ENCODE measurements at places on chromosomes 13 and 19.

DNA sequence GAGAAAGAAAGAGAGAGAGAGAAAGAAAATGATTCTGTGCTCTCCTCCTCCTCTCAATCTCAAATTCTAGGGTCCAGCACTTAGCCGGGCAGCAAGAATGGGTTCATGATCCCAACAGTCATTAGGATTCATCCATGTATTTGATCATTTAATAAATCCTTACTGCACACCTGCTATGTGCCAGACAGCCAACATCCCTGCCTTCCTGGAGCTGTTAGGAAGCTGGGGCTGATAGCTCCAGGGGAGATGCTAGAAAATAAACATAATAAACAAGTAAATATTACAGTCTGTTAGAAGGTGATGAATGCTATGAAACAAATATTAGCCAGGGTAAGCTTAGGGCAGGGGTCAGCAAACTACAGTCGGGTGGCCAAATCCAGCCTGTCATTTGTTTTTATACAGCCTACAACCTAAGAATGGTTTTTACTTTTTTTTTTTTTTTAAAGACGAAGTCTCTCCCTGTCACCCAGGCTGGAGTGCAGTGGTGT is 9.9 kb upstream of the ACP7 start:
- no peak for DNase-seq

DNA sequence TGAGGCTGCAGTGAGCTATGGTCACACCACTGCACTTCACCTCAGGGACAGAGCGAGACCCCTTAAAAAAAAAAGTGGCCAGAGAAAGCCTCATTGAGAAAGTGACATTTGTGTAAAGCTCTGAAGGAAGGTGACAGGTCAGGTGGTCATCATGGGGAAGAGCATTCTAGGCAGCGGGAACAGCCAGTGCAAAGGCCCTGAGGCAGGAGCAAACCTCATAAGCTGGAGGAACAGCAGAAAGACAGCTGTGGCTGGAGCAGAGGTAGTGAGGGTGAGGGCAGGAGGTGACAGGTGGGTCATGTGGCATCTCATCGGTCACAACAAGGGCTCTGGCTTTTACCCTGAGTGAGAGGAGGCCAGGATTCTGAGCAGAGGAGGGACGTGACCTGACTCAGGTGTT is 64.4 kb downstream of the RYR1 start:
- DNase-seq: no peak

DNA sequence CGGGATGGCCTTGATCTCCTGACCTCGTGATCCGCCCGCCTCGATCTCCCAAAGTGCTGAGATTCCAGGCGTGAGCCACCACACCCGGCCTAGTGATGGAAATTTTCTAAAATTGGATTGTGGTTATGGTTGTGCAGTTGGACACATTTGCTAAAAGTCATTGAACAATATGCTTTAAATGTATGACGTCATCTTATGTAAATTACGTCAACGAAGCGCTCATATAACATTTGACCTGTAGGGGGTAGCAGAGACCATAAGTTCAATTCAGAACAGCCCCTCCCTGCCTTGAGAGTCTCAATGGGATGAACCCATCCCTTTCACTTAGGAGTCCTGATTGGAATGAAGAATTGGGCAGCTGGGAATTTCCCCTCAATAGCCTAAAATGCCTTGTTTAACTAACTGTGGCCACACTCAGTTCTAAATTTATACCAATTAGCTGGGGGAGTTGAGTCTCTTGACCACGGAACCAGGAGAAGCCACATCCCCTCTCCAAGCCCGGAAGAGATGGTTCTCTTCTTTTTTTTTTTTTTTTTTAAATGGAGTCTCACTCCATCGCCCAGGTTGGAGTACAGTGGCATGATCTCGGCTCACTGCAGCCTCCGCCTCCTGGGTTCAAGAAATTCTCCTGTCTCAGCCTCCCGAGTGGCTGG is 15.2 kb upstream of the TLE6 start:
- DNase-seq: peak; percentile 95

DNA sequence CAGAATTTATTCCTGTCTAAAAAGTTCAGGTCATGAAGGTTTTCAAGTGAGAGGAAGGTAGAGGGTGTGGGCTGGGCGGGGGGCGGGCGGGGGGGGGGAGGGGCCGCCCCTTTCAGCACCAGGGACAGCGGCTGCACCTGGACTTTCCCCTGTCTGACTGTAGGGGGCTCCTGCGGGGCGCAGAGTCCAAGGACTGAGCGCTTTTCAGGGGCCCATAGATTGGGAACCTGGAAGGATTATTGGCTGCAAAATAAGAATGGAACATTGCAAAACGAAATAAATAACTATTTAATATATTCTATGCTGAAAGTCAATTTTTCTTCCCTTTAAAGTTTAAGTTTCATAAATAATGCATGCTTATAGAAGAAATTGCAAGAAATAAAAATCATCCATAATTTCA is 8.9 kb upstream of the CYP4F3 start:
- DNase-seq: no peak

DNA sequence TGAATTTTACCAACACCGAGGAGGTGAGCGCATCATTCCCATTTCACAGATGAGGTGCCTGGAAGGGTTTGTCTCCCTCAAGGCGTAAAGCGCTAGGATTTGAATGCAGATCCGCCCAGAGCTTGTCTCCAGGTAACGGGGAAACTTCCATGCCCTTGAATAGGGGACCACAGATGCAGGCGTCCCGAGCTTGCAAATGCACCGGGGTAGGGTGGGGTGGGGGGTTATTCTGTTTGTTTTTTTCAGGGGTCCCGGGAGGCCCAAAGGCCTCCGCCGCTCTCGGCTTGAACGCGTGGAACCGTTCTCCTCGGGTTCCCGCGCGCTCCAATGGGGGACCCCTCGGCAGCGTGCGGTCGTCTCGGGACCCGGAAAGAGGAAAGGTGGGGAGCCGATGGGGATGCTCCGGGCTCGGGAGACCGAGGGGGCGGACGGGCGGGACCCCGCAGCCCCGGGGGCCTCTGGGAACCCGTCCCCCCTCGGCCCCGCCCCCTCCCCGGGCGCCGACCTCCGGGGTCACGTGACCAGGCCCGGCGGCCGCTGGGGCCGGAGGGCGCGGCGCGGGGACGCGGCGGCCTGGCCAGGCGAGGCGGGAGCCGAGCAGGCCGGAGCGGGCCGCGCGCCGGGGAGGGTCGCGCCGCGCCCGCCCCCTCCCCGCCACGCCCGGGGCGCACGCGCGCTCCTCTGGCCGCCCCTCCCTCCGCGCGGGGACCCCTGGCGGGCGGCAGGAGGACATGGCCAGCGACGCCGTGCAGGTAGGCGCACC is at the start of gene PKN1:
TSS of gene PKN1 (plus strand) at position 516 of the 763 bp plus-strand sequence. CDS start at position 732, 216 bp downstream.
- no peak for DNase-seq

- no peak for DNase-seq
These were observed 79.7 kb downstream of the LMO7 start for GRCh38 chr13:75715601-75716523.

GRCh38 chr19:5042556-5042955 is 73.6 kb downstream of the KDM4B start:
- DNase-seq: no peak

DNA sequence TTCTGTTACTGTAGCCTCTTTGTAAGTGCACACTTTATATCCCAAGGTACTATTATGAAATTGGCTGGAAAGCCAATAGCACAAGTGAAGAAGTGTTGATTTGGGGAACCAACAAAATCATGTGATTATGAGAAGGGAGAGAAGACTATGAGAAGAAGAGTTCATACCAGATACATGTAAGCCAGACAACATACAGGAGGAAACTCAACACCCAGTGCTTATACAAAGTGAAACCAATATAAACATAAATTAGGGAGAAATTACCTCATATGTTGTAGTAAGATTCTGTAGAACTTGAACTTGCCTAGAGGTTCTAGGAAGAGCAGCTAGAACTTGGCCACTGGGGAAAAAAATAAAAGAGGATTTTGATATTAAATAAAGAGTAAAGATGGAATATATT is 17.4 kb downstream of the CPB2 start:
- no peak for DNase-seq

GRCh38 chr13:100392709-100393630 is 195.6 kb downstream of the GGACT start:
- peak; percentile 54 for DNase-seq

DNA sequence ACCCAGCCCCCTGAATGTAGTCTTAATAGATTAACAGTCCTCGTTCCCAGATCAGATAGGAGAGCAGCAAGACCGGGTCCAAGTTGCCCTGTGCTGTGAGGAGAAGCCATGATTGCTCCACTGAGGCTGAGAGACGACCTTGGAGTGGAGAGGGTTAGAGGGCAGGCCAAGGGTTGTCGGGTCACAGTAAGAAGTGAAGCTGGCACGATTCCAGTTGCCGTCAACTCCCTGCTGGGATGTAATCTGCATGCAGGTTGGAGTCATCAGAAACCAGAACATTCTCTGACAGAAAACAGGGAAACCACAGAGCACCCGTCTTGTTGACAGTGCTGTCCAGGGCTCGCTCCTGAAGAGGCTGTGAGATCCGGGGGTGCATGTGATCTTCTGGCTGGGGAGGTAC is 19.0 kb upstream of the ATP11A start:
- no peak for DNase-seq

GRCh38 chr19:37079238-37079637 is 1.0 kb downstream of the ZNF420 start:
- DNase-seq: no peak

DNA sequence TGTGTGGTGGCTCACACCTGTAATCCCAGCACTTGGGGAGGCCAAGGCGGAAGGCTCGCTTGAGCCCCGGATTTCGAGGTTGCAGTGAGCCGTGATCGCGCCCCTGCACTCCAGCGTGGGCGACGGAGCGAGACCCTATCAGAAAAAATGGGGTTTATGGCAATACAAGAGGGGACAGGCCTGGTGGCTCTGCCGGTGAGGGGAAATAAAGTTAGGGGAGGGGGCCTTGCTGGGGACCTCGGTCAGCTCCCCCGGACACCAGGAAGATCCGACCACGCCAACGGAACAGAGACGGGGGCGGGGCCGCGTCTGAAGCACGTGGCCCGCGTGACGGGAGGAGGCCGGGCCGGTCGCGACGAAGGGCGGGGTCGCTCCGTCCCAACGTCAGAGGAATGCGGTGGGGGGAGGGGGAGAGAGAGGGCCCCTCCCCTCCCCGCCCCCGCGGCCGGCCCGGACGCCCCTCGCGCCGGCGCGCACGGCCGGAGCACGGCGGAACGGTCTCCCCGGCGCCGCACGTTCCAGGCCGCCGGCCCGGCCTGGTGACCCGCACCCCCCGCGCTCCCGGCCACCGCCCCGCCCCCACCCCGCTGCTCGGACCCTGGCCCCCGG is 1.9 kb upstream of the HNRNPL start:
- peak; percentile 93 for DNase-seq

DNA sequence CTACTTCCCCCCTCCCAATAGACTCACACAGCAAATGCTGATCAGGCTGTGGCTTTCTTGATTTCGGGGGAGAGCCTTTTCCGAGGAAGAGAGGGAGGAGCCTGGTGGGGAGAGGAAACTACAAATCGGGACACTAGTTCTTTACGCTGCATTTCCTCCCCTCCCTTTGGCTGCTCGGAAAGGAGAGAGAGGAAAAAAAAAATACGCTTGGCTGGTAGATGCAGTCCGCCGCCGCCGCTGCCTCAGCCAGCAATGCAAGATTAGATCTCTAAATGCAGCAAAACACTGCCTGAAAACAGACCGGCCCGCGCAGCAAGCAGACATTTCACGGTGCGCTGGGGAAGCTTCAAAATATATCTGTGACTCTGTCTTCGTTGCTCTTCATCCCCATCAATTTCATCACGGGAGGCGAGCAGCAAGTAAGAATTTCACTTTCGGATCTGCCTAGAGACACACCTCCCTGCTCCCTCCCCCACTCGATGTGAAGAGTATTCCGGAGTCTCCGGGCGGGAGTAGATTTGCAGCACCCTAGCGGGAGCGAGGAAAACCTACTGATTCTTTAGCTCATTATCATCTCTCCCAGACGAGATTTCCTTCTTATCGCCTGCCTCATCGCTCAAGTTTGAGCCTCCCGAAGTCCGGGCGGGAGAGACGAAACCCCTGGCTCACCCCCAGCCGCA is at the start of gene PCDH17:
TSS of gene PCDH17 (plus strand) at position 149 of the 680 bp plus-strand sequence. CDS start 803 bp downstream, outside the sequence.
- no peak for DNase-seq

- no peak for DNase-seq
These were observed 6.0 kb upstream of the B3GNT8 start for GRCh38 chr19:41433171-41433570.

- DNase-seq: no peak
These were observed 2.1 kb downstream of the CILP2 start for GRCh38 chr19:19540064-19540714.

DNA sequence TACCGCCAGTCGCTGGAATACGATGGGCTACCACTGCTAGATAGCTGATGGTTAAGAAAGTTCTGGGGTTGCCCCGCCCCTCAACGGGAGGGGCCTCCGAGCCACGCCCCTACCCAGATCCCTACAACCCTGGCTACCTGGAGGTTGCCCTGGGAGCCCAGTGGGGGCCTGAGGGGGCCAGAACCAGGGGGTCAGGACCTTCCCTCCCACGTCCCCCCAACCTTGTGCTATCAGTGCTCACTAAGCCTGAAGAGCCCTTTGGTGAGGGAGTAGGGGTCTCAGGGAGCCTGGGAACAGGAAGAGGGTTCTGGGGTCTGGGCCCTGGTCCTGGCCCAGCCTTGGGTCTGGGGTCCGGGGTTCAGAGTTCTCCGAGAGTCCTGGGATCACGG is 8.9 kb downstream of the OCEL1 start:
- DNase-seq: no peak

DNA sequence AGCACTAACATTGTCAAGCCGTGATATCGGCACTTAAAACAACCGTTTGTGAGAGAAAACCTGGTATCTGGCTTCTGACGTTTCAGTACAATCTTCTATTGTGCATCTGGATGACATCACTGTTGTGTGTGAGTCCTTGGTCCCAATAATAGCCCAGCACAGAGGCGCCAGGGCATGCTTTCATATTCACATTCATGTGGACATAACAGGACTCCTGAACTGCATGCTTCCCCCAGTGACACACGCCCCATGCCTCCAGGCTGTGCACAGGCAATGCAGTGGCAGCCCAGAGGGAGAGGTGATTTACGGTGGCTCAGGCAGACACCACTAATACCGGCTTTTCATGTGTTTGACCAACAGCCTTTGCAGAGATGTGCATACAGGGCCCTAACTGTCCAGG is 58.1 kb downstream of the MRPL57 start:
- DNase-seq: no peak

DNA sequence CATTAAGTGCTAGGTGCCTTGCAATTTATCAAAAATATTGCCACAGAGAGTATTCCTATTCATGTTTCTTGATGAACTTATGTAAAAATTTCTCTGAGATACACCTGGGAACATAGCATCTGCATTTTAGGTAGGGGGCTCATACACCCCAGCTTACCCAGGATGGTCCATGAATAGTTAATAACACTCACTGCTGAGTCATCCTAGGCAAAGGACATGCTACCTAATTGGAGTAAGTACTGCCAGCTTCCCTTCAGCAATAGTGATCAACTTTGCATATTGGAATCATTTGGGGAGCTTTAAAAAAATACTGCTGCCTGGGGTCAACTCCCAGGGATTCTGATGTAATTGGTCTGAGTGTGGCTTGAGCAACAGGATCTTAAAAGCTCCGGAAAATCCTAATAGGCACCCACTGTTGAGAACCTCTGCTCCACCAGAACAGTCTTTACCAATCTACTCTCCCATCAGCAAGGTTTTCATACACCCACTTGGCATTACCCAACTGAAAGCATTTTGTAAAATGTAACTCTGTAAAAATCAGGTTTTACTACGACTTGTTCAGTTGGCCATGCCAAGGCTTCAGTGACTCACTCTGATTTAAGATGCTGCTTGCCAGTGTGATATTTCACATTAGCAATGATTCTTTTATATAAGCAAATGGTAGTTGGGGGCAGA is 67.2 kb upstream of the FNDC3A start:
- DNase-seq: no peak

Measured in tibial nerve (tissue), 4 donors.